Psoas muscle (tissue), 8 donors: ENCODE measurements at places on chromosomes 7 and 10. TPM values are rescaled to one million over a fixed set of nuclear protein-coding genes. Genes with fewer than 3 reads are reported as not detected.
A peak's percentile ranks its signal among the peaks of the same experiment; 100 is the strongest.

DNA sequence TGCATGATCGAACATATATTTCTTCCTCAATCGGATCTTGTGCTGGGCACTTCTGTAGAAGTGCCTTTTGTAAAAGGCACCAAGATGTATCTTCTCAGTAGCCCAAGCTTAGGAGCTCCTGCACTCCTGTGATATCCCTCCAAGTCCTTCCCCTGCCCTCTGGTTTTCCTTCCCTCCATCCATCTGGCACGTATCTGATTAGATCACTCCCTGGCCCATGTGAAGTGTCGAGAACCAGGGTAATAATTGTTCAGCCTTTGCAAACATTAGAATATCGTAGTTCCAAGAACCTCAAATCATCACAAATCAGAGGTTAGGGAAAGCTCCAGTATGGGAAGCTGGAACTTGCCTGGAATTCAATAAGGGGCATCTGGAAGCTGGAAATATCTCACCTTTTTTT lies 221.1 kb upstream of the AUTS2 start:
- no peak for DNase-seq

DNA sequence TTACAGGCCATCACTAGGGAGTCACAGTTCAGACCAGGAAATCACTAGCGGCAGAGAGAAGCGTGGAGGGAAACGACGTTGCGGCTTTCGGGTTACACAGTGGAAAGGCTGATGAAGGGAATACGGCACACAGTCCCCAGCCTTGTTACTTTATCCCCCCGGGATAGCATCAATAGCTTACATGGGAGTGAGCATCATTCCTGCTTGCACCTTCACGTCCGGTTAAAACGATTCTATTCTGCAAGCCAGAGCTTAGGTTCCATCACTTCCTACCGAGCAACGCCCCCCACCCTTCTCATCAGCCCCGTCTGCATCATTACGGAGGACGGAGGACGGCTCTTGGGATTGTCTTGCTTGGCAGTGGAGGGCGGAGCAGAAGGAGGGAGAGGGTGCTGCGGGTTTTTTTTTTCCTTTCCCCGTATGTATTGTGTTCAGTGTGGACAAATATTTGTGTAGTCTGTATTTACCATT lies 124.9 kb downstream of the CLEC2L start:
- no peak for DNase-seq

GRCh38 chr10:74612195-74612594 lies 214.2 kb upstream of the KAT6B start:
- no peak for DNase-seq

- DNase-seq = no peak
Observed at GRCh38 chr7:122682815-122683550, 15.9 kb downstream of the RNF133 start.

DNA sequence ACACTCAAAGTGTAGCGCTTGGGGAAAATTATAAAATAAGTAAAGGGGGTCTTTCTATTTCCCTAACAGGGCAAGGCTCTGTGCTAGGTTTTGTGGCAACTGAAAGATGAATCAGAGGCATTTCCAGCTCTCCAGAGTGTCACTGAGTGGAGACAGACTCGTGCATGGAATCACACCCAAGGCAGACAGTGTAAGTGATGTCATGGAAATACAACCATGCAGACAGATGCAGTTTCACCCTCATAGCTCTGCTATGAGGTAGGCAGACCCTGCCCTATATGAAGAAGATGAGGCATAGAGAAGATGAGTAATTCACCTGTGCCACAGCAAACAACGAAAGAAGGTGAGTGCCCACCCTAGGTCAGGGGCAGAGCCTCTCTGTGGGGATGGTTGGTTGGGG lies 57.2 kb upstream of the PITRM1 start:
- no peak for DNase-seq

GRCh38 chr7:105932835-105933477 lies 30.1 kb upstream of the CDHR3 start:
- DNase-seq = no peak

GRCh38 chr10:58023341-58024073 lies 244.2 kb downstream of the IPMK start:
- no peak for DNase-seq

DNA sequence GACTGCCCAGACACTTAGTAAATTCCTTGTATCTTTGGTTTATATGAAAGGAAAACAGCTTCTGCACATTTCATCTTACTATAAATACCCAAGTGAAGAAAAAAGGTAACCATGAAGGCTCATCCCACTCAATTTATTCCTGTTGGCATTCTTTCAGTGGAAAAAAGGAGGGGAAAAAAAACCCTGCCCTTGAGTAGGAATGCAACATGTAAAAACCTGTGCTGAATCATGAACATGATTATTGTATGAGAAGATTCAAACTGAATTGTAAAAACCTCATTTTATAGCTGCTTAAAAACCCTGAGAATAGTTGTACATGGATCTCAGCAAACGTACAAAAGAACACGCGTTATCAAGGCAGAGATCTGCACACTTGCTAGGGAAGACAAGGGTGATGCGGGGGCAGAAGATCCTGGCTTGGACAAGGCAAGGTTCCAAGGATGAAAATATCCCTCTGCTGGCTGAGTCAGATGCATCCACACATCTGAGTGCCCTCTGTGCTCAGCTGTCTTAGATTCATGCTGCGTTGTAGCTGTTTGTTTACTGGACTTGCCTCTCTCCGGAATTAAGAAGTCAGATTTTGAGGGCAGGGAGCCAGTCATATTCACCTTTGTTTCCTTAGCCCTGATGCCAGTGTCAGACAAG lies 658.2 kb downstream of the PARD3 start:
- DNase-seq = no peak

DNA sequence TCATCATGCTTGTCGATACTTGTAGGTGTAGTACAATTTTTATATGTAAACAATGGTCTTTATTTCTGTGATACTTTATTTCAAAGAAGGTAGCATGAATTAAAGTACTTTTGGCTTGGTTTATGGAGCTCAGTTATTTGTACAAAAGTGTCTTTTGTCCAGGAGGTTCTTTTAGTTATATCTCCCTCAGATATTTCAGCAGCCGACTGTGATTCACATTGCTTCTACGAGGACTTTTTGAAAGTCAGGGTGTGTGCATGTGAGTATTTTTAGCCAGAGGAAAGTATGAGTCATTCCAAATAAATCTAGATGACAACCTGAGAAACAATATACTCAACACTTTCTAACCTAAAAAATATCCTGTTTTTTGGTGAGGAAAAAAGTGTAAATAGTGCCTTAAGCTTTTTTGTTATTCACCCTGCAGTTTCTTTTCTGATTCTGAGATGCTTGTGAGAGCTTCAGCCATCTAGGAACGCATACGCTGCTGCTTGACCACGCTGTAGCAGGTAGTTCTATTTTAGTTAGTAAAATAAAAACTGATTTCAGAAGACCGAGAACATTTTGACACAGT lies 595 bp upstream of the SUN1 start:
- DNase-seq = no peak

GRCh38 chr7:55591282-55591931 lies 19.1 kb upstream of the VOPP1 start:
- DNase-seq = no peak

DNA sequence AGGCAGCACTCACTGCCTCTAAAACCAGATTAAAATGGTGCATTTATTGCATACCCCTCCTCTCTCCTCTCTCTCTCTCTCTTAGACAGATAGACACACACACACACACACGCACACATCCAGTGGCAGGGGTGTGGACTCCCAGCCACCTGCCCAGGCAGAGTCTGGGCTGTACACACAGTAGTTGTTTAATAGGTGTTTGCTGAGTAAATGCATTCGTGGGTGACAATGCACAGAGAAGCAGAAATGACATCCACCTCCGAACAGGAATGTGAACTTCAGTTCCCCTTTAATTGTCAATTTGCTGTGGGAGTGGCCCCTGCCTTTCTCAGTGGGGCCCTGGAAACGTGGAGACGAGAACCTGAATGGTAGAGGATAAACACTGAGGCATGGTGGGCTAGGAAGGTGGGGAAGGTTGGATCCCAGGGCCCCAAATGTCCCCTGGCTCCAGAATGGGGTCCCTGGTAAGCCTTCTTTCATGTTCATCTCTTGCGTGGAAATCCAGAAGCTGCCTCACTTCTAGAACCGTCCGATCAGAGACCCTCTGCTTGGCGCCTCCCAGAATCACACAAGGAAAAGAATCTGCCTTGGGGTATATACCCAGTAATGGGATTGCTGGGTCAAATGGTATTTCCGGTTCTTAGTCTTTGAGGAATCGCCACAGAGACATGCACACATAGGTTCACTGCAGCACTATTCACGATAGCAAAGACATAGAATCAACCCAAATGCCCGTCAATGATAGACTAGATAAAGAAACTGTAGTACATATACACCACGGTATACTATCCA lies 58.5 kb upstream of the ECHDC3 start:
- no peak for DNase-seq

GRCh38 chr7:83824214-83824613 lies 175.3 kb upstream of the SEMA3E start:
- no peak for DNase-seq

DNA sequence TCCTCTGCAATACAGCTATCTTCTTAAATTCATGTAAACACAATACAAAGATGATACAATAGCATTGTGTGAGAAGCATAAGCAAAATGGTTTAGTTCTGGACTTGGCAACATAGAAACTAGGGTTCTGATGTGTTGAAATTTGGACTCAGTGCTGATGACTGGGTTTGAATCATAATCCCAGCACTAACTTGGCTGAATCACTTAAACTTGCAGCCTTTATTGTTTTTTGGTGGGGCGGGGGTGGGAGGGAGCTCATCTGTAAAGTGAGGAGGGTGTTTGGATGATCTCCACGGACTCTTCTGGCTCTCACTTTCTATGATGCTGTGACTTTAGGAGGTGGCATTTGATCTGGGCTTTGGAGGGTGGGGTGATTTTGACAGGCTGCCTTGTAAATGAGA lies 158.2 kb downstream of the WNT2 start:
- no peak for DNase-seq

- DNase-seq = no peak
Observed at GRCh38 chr10:8180360-8181109, 126.0 kb downstream of the GATA3 start.

- DNase-seq = no peak
Observed at GRCh38 chr7:86773309-86773708, 129.6 kb downstream of the GRM3 start.

DNA sequence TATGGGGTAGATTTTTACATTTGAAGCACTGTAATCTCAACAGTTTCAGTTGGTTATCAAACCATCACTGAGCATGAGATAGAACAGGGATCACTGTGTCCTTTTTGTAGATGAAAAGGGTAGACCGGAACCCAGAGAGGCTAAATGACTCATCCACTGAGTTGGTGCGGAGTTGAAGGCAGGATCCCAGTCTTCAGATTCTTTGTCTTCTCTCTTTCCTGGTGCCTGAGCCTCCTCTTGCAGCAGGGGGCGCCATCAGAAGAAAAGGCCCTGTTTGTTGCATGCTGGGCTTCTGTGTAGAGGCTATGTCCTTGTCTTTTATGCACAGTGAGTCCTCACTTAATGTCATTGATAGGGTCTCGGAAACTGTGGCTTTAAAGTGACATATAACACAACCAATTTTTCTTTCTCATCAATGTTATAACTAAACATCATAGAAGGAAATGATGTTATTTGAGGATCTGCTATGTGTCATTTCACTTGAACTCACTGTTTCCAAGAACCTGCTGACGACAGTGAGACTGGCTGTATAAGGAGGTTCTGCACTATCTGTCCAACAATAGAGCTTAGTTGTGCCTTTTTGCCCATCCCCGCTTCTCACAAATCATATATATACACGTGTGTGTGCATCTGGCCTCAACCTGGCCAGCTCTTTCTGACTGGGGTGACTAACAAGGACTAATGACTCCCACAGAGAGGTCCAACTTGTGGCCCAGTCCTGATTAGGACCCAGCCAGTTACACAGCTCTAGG lies 14.3 kb downstream of the ZNF282 start:
- DNase-seq = peak; percentile 48

DNA sequence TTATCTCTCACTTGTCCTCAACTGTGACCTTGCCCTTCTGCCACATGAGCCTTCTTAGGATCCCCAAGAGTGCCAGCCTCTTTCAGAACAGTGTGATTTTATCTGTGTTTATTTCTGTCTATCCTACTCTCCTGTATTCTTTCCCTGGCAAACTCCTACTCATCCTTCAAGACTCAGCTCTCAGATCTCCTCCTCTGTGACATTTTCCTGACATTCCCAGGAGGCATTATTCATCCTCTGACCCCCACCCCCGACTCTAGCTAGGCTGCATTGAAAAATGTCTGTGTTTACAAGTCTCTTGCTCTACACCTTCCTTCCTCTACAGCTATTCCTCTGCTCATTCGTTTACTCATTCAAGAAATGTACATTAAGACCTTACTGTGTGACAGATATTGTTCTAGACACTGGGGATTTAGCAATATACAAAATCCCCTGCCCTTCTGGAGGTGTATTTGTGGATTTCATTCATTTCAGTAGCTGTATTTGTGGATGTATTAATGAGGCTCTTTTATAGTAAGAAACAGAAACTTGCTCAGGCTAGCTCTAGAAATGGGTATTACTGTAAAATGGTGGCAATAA lies 61.4 kb upstream of the COMTD1 start:
- DNase-seq = no peak

DNA sequence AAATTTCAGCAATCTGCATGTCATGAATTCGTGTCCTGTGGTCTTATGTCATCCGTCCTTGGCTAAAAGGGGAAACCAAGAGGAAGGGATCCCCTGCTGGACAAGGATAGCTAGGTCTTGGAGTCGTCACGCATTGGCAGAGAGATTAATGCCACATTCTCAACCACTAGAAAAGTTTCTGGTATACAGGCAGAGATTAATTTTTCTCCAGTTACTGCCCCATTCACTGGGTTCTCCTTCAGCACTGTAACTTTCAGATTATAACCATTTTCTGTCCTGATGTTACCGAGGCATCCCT lies 1060.6 kb upstream of the AUTS2 start:
- no peak for DNase-seq

GRCh38 chr7:28409716-28410627 lies 2.3 kb upstream of the CREB5 start:
- DNase-seq = peak; percentile 52

DNA sequence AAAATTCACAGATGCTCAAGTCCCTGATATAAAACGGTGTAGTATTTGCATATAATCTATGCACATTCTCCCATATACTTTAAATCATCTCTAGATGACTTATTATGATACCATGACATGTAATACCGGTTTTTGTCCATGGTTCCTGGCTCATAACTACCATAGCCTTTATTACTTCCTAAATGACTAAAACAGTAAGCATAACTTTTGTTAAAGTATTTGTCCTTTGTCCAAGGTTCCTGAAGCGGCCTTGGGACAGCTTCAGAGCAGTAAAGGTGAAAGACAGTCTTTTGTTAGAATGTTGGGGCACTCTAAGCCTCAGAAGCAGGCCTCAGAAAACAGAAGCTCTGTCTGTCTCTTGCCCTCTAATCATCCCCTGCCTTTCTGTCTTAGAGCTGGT lies 4.0 kb downstream of the CRCP start:
- DNase-seq = no peak

GRCh38 chr7:106089647-106090046 lies 22.5 kb downstream of the SYPL1 start:
- no peak for DNase-seq

The FANK1 gene
- 0.27 TPM for polyA plus RNA-seq

The UNCX gene
- polyA plus RNA-seq = not detected

The ANKRD7 gene
- 0.30 TPM for polyA plus RNA-seq

The LIPJ gene
- 0.04 TPM for polyA plus RNA-seq

The AKR1D1 gene
- not detected for polyA plus RNA-seq

The GPR146 gene
- 9.4 TPM for polyA plus RNA-seq

The STK31 gene
- 0.03 TPM for polyA plus RNA-seq

The ANAPC16 gene
- 184 TPM for polyA plus RNA-seq

The FXYD4 gene
- 0.18 TPM for polyA plus RNA-seq

The MMP21 gene
- not detected for polyA plus RNA-seq
